ENCODE measurements at places on chromosomes 12 and 14. TPM values are rescaled to one million over a fixed set of nuclear protein-coding genes. Genes with fewer than 3 reads are reported as not detected.
A peak's percentile ranks its signal among the peaks of the same experiment; 100 is the strongest.

GRCh38 chr12:2560356-2560755 lies 234.4 kb upstream of the FKBP4 start:
- H3K27me3 ChIP-seq: no peaks in the 10 kb centered on the region
- H3K4me1 ChIP-seq: no peaks in the 10 kb centered on the region
- no peak overlapping the region for H3K27ac ChIP-seq
- no peak overlapping the region for H3K4me3 ChIP-seq

LHX5 gene
- total RNA-seq: not detected

MCRS1 gene
- 72.8 TPM for total RNA-seq

DNA sequence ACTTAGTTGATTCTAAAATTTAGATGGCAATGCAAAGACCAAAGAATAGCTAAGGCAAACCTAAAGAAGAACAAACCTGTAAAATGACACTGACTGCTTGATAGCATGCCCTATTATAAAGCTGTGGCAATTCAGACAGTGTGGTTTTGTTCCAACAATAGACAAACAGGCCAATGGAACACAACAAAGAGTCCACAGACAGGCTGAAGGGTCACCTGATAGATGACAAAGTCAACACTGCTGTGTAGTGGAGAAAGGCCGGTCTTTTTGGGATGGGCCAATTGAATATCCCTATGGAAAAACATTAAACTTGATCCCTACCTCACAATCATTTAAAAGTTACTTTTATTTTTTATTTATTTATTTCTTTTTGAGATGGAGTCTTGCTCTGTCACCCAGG lies 33.8 kb upstream of the SLC25A3 start:
- no peak overlapping the region for H3K4me3 ChIP-seq
- H3K27ac ChIP-seq: no peak overlapping the region
- no peaks in the 10 kb centered on the region for H3K4me1 ChIP-seq
- no peaks in the 10 kb centered on the region for H3K27me3 ChIP-seq

DNA sequence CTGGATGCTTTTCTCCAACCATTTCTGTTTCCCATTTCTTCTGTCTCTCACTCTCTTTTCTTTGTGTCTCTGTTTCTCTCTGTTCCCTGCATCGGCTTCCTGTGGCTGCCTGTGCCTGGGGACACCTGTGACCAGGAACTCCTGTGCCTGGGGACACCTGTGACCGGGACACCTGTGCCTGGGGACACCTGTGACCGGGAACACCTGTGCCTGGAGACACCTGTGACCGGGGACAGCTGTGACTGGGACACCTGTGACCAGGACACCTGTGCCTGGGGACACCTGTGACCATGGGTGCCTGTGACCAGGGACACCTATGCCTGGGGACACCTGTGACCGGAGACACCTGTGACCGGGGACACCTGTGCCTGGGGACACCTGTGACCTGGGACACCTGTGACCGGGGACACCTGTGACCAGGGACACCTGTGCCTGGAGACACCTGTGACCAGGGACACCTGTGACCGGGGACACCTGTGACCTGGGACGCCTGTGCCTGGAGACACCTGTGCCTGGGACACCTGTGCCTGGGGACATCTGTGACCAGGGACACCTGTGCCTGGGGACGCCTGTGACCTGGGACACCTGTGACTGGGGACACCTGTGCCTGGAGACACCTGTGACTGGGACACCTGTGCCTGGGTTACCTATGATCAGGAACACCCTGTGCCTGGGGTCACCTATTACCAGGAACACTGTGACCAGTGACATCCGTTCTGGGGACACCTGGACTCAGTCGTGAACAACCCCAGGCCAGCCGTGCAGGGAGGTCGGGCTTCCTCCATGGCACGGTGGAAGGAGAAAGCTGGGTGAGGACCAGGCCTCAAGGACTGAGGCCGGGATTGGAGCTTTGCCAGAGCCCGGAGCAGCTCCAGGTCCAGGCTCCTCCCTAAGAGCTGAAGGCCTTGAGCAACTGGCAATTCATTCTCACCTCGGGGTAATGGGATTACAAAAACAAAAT lies 23.4 kb upstream of the FBRSL1 start:
- no peaks in the 10 kb centered on the region for H3K27me3 ChIP-seq
- no peak for DNase-seq
- no peaks in the 10 kb centered on the region for H3K36me3 ChIP-seq
- H3K27ac ChIP-seq: no peak overlapping the region
- H3K4me3 ChIP-seq: no peak overlapping the region
- H3K4me1 ChIP-seq: peaks cover 15% of the 10 kb centered on the region

- H3K4me3 ChIP-seq: no peak overlapping the region
- no peak for DNase-seq
- no peak overlapping the region for H3K27ac ChIP-seq
These were observed 14.0 kb downstream of the NPC2 start for GRCh38 chr14:74478996-74479635.

DNA sequence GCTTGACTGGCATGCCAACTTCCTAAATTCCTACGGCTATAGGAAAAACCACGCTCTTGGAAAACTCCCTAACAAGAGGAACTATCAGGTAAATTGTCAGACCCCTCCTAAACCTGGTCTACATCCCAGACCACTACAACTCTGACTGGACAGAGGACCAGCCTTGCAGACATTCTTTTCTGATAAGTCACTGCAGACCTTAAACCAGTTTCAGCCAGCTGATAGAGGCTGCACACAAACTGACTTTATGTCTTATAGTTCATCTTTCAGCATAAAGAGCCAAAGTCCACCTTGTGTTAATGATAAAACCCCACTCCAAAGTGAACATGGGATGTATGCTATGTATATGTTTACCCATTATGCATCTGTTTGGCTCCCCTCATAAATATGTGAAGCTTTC lies 166.6 kb downstream of the KTN1 start:
- DNase-seq: no peak
- H3K4me1 ChIP-seq: no peaks in the 10 kb centered on the region
- H3K27ac ChIP-seq: no peak overlapping the region
- H3K4me3 ChIP-seq: no peak overlapping the region

- no peak overlapping the region for H3K4me3 ChIP-seq
- no peak overlapping the region for H3K27ac ChIP-seq
- no peaks in the 10 kb centered on the region for H3K36me3 ChIP-seq
- H3K27me3 ChIP-seq: no peaks in the 10 kb centered on the region
- H3K4me1 ChIP-seq: no peaks in the 10 kb centered on the region
These were observed 170.7 kb upstream of the GZMB start for GRCh38 chr14:24804552-24805212.

DNA sequence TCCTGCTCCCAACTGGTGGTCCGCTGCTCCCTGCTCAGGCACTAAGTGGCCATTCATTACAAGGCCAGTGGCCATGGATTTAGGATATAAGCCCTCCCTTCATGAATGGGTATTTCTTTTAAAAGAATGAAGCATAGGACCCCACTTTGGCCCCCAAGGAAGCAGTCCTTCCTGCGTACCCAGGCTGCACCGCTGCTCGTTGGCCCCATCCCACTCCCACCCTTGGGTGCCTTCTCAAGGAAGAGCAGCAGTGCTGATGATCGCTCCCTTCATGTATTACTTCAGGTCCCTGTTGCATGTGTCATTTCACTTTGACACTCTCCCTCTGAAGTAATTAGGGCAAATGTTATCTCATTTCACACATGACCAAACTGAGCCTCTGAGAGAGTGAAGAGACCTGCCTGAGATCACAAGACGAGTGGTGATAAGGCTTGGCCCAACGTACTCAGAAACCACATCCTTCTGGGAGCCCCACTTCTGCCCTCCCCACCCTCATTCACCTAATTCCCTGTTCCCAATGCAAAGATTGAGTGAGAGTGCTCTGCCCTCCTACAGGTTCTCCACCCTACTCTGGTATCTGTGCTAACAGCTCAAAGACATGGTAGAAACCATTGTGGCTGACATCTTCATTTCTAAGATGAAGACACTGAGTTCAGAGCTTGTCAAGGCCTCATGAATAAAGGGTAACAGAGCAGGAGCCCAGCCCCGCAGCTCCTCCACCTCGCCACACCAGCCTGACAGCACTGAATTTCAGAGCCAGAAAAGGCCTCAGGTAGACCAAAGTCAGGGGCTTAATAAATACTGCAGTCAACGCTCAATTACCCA lies 10.3 kb upstream of the KRT2 start:
- no peaks in the 10 kb centered on the region for H3K4me1 ChIP-seq
- H3K36me3 ChIP-seq: no peaks in the 10 kb centered on the region
- DNase-seq: no peak
- no peak overlapping the region for H3K4me3 ChIP-seq

DNA sequence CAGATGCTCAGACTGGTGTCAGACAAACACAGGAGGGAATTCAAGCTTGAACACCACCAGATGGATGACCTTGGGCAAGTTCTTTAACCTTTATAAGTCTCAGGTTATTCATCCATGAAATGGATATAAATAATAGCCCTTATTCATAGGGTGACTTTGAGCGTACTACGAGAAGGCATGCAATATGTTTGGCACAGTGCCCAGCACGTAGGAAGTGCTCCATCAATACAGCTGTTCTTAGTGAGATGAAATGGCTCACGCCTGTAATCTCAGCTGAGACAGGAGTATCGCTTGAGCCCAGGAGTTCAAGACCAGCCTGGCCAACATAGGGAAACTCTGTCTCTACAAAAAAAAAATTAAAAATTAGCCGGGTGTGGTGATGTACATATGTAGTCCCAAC lies 84.8 kb upstream of the FICD start:
- H3K4me1 ChIP-seq: no peaks in the 10 kb centered on the region
- no peaks in the 10 kb centered on the region for H3K36me3 ChIP-seq
- no peak overlapping the region for H3K4me3 ChIP-seq

GRCh38 chr14:54483846-54484245 lies 4.9 kb downstream of the GMFB start:
- peaks cover 35% of the 10 kb centered on the region for H3K4me1 ChIP-seq
- H3K4me3 ChIP-seq: peak overlapping the region; percentile 8
- H3K27ac ChIP-seq: peak overlapping the region; percentile 62
- no peak for DNase-seq

- no peak for DNase-seq
- no peaks in the 10 kb centered on the region for H3K27me3 ChIP-seq
- H3K4me3 ChIP-seq: no peak overlapping the region
- peaks cover 9% of the 10 kb centered on the region for H3K36me3 ChIP-seq
- H3K27ac ChIP-seq: peak overlapping the region; percentile 34
These were observed 185.1 kb downstream of the CHST11 start for GRCh38 chr12:104641862-104642261.

GRCh38 chr14:70086685-70087379 lies 101.9 kb downstream of the SLC8A3 start:
- no peak overlapping the region for H3K27ac ChIP-seq
- no peak overlapping the region for H3K4me3 ChIP-seq
- peaks cover 6% of the 10 kb centered on the region for H3K27me3 ChIP-seq
- no peaks in the 10 kb centered on the region for H3K4me1 ChIP-seq
- peak; percentile 34 for DNase-seq

KLHL33 gene
- total RNA-seq: 0.72 TPM

DNA sequence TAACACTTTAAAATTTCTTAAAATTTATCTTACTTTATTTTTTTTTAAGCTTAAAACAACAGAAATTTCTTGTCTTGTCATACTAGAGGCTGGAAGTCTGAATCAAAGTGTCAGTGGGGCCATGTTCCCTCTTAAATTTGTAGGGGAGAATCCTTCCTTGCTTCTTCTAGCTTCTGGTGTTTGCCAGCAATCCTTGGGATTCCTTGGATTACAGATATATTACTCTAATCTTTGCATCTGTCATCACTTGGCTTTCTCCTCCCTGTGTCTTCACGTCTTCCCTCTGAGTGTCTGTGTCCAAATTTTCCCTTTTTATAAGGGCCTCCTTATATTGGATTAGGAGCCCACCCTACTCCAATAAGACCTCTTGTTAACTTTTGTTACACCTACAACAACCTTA lies 135.6 kb upstream of the PTPRB start:
- no peaks in the 10 kb centered on the region for H3K27me3 ChIP-seq
- H3K4me1 ChIP-seq: no peaks in the 10 kb centered on the region
- DNase-seq: no peak
- no peak overlapping the region for H3K27ac ChIP-seq
- no peaks in the 10 kb centered on the region for H3K36me3 ChIP-seq
